ENCODE measurements at places on chromosomes 3 and 15. TPM values are rescaled to one million over a fixed set of nuclear protein-coding genes. Genes with fewer than 3 reads are reported as not detected.

DNA sequence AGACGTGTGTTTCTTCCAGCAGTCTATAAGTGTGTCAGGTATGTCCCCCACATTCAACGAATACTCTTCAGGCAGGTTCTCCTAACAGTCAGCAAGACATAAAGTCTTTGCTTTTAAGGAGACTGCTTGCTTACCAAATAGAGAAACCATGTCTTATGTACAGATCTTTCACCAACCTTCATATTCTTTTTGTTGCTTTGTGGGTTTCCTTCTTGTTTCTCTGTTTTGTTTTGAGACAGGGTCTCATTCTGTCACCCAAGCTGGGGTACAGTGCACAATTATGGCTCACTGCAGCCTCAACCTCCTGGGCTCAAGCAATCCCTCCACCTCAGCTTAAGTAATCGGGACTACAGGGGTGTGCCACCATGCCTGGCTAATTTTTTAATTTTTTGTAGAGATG, 14.3 kb downstream of the DYNC1LI1 start:
- no peak for DNase-seq

DNA sequence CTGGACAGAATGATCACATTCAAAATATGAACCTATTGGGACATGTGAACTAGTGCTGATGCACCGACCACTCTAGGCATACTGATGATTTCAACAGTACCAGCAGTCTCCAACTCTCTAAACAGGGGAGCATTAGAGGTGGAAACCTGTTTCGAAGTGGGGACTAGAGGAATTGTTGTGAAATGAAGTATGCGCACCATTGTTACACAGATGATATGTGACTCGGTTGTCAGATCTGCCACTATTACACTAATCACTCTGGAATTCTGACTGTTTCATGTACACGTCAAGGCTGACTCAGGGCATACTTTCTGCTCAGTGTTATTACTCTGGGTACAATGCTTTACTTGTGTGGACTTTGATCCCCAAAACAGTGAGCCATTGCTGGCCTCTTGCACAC, 198.2 kb upstream of the UBE2E2 start:
- no peak for DNase-seq

DNA sequence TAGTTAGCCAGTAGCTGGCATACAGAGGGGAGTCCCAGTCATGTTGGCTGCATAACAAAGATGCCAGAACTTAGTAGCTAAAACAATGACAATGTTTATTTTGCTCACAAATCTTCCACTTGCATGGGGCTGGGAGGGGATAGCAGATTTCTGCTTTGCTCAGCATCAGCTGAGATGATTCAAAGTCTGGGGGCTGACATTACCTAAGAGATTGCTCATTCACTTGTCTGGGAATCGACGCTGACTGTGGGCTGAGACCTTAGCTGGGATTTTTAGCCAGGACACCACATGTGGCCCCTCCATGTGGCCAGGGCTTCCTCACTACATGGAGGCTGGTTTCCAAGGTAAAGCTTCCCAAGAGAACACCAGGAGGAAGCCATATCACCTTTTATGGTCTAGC, 12.7 kb upstream of the CFAP100 start:
- DNase-seq: no peak

- DNase-seq: no peak
These were observed 60.1 kb downstream of the MGLL start for GRCh38 chr3:127762077-127762786.

DNA sequence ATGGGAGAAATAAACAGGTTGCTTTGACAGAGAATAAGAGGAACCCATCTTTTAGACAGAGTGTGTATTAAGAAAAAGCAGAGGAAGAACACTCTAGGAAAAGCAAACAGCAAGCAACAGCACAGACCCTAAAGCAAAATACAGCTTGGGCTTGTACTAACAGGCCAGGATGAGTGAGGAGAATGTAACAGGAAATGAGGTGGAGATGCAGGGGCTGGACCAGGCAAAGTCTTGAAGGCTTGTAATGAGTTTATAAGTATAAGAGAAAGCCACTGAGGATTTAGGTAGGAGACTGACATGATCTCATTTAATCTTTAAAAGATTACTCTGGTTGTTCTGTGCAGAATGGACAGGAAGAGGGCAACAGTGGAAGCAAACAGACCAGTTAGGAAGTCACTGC, 4.9 kb downstream of the UBR1 start:
- no peak for DNase-seq

DNA sequence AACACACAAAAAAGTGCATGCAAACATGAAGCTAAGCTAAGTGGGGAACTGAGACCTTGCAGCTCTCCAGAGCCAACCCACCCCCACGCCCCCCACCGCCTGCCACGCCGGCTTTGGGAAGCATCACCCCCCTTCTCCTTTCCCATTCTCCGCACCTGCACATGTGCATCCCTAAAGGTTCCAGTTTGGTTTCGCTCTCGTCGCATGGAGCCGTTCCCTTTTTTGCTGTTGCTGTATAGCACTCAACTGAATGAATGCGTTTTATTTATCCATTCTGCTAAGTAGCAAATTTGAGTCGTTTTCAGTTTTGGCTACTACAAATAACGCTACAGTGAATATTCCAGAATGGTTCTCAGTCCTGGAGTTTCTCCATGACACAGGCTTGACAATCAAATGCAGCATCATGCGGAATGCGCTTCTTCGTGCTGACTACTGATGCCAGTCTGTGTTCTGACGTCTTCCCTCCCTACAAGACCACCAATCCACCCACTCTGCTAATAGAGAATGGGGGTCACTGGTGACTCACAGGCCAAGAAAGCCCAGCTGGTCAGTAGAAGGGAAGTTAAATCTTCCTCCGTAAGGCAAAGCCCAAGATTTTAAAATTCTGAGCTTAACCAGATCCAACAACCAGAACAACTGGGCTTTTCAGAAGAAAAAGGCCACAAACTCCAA, 115.3 kb downstream of the XXYLT1 start:
- no peak for DNase-seq

- no peak for DNase-seq
These were observed 11.2 kb upstream of the CCR8 start for GRCh38 chr3:39318301-39318700.

The C3orf22 gene
- total RNA-seq: not detected

The P2RY13 gene
- not detected for total RNA-seq

The SAXO2 gene
- total RNA-seq: 5.7 TPM
